ENCODE measurements at places on chromosomes 2 and 18.
A peak's percentile ranks its signal among the peaks of the same experiment; 100 is the strongest.

DNA sequence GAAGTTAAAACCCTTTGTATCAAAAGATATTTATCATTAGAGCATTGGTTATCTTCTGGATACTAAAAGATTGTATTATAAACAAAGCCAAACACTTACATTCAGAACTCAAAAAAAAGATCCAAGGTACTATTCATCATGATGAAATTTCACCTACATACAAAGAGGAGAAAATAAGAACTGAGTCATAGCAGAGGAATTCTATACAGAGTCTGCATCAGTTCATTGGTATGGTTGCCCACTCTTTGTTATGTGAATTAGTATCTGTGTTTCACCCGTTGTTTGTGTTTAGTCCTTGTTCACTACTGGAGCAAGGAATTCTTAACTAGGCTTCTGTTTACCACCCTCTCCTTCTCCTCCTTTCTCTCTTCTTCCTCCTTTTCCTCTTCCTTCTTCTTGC lies 157.9 kb downstream of the LNPK start:
- no peak for DNase-seq

- no peak for DNase-seq
Measured at GRCh38 chr18:10035281-10035991, 121.6 kb downstream of the VAPA start.

DNA sequence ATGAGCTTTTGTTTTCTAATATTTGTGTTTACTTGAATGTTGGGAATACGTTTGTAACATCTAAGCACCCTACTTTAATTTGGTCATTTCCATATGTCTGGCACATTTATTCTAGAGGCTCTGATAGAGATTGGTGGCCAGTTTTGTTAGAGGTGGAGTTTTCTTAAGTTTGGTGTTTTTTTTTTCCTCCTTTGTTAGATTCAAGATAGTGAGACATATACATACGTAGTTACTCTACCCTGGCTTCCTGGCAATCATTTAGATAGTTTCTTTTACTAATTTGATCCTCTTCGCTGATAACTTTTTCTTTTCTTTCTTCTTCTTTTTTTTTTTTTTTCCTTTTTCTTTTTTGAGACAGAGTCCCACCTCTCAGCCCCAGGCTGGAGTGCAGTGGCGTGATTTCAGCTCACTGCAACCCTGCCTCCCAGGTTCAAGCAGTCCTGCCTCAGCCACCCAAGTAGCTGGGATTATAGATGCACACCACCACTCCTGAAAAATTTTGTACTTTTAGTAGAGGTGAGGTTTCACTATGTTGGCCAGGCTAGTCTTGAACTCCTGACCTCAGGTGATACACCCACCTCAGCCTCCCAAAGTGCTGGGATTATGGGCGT lies 26.6 kb downstream of the SMCHD1 start:
- no peak for DNase-seq

GRCh38 chr18:24053211-24053610 lies 38.7 kb downstream of the TTC39C start:
- DNase-seq: no peak

DNA sequence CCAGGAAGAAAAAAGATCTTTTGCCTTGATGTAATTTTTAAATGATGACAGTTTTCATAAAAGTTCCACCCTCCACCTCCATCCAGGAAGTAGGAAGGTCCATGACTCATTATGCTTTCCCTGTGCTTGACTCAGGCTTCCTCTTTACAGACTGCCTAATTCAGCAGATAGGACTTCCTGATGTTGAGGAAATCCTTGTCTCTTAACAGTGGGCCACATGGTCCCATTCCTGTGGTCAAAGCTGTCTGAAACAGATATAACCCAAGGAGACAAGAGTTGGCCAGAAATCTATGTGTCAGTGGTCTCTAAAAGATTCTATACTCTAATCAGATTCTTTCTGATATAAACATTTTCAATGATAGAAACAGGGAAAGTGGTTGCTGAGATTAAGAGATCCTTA lies 119.1 kb downstream of the BAZ2B start:
- no peak for DNase-seq

- no peak for DNase-seq
Measured at GRCh38 chr2:192969055-192969454, 774.3 kb upstream of the TMEFF2 start.

DNA sequence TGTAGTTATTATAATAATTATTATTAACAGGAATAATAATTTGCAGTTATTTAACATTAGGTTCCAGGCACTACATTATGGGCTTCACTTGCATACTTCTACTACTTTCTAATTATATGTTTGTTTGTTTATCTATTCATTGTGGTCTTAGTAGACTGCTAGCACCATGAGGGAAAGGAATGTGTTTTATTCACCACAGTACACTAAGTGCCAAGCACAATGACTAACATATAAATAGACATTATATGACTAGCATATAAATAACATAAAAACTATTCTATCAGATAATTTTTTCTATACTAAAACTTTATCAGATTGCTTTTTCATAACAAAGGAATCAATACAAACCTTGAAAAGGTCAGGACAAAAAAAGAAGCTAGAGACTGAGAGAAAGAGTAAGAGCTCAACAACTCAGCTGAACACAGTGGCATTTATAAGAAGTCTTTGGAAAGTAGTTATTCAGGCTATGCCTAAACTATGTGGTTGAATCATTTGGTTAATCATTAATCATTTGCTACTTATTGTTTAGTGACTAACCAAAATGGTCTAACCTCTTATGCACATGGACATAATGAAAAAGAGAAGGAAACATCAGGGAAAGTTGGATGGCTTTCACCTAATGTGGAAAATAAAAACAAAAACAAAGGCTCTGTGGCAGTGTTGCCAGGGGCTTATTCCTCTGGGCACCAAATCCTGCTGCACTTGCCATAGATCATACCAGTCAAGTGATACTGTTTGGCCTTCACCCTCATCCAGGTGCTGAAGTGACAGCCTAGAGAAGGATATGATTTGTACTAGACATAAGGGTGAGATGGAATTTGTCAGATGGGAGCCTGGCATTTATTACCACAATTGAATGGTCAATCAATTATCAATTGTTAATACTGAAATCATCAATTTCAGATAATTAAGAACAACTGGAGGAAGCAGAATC lies 174.9 kb downstream of the ETAA1 start:
- no peak for DNase-seq

- DNase-seq: no peak
Measured at GRCh38 chr2:196426122-196426521, 213.4 kb upstream of the CCDC150 start.

DNA sequence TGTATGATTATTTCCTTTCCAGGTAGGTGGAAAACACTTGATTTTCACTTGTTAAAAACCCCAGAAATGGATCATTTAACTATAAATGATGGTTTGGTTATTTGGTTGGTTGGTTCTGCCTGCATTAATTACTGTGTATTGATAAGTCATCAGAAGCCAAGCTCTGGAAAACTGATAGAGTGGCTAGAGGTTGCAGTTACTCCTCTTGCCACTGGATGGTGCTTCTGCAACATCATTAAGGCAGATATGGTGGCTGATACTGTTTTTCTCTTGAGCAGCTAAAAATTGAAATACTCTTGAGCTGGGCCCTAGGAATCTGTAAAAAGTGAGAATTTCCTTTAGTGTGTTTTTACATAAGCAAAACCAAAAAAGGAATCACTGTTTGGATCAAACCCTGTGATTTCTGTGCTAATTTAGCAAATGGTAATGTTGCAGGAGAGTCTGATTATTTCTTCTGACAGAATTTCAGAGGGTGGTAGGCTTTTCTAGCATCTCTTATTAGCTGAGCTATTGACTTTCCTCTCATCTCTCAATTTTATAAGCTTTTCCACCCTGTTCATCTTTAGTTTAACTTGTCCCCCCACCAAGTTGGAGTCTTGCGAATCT lies 54.3 kb downstream of the RAB10 start:
- peak; percentile 23 for DNase-seq

DNA sequence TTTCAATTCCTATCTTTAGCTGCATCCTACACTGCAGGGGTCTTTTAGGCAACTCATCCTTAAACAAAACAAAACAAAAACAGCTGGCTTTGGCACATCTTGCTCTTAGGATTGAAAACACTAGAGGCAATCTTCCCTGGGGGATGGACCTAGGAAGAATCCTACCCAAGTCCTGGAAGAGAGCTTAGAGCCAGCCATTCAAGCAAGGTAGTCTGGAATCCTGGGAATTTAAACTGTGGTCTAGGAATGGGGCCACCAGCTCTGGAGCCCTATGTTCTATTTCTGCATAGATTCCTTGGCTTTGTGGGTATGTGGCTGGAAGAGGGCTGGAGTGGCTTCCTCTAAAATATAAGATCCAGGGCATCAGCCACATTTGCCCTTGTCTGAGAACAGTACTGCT lies 27.7 kb downstream of the MYL1 start:
- DNase-seq: no peak

GRCh38 chr2:144701259-144701658 lies 181.3 kb upstream of the ZEB2 start:
- no peak for DNase-seq

DNA sequence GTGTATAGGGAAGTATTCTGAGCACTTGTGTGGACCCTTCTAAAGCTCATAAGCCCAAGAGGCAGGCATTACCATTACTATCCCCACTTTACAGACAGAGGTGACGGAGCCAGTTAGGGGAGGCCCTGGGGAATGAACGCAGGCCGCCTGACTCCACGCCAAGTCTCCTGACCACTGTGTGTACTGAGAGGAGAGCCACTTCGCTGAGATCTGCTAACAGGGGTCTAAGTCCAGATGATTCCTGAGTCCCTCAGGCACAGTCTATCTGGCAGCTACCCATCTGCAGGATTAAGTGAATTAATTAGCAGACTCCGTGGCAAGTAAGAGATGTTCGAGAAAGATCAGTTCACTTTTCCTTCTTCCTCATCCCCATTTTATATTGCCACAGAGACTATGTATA lies 13.7 kb downstream of the CYB5A start:
- no peak for DNase-seq

DNA sequence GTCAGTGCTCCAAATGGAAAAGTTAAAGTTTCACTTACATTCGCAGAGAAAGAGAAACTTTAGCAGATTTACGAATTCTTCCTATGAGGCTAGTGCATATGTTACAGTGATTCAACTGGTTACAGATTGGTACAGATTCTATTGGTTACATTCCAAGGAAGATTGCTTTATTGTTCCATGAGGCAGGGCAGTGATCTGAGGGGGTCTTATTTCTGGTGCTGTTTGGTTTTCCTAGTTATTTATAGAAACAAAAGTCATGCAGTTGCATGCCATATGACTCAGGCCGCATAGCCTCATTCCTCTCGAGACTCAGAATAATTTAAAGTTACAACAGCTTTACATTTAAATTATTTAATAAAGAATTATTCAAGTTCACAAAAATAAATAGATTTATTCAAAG lies 385.4 kb upstream of the SYT4 start:
- no peak for DNase-seq

GRCh38 chr2:70943205-70943871 lies 7.6 kb downstream of the ATP6V1B1 start:
- no peak for DNase-seq

DNA sequence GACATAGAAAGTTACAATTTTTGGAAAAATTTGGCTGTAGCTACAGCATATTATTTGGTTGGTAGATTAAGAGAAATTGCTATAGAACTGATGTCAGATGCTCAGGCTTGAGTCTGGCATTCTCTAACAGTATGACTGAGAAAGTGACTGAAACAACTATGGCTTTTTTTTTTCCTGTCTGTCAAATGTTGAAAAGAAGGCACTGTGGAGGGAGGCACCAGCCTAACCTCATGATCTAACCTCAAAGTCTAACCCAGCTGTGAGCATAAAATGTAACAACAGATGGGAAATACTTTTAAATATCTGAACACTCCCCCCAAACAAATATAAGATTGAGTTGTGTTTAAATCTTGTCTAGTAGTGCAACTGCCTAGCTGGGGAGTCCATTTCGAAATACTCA lies 629.1 kb downstream of the LRP1B start:
- no peak for DNase-seq

- no peak for DNase-seq
Measured at GRCh38 chr2:194698012-194698411, 959.0 kb upstream of the SLC39A10 start.
